Lung microvascular endothelial cell (primary cell): ENCODE measurements at places on chromosomes 2 and 18. TPM values are rescaled to one million over a fixed set of nuclear protein-coding genes. Genes with fewer than 3 reads are reported as not detected.

DNA sequence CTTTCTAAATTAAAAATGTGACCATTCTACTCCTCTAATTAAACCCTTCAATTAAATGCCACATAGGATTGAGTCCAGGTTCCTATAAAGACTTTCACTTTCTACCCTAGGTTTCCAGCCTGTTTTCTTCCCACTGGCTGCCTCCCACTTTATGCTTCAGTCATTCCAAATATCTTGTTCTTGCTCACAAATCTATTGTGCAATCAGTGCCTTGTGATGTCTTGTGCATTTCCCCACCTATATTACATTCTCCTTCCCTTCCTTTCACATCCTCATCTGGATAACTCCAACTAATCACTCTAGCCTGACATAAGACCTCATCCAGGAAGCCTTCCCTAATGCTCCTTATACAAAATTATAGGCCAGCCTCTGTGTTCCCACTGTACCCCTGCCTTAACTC is 281.7 kb upstream of the LRATD1 start:
- no peak for DNase-seq

DNA sequence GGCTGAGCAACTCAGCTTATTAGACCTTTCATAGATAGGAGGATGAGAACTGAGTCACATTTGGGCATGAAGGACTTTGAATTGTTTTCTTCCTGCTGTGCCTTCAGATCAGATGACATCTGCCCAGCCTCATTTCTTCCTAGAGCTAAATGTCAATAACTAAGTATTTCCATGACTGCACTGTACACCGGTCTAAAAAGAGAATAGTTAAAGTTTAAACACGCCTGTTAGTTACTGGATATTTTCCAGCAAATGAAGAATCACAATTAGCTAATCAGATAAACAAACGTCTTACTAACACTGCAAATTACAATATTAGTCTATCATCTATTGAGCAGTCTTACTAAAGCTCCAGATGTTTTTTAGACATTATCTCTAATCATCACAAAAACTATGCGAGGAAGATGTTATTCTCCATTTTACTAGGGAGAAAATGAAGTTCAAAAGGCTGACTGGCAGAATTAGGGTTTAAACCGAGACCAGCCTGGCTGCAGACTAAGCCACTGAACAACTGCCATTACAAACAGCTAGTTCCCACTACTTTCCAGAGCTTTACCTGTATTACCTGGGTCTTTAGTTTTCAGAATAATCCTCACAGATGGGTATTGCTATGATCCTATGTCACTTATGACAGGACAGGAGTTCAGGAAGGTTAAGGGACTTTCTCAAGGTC is 69.4 kb upstream of the ZNF397 start:
- DNase-seq: no peak

DNA sequence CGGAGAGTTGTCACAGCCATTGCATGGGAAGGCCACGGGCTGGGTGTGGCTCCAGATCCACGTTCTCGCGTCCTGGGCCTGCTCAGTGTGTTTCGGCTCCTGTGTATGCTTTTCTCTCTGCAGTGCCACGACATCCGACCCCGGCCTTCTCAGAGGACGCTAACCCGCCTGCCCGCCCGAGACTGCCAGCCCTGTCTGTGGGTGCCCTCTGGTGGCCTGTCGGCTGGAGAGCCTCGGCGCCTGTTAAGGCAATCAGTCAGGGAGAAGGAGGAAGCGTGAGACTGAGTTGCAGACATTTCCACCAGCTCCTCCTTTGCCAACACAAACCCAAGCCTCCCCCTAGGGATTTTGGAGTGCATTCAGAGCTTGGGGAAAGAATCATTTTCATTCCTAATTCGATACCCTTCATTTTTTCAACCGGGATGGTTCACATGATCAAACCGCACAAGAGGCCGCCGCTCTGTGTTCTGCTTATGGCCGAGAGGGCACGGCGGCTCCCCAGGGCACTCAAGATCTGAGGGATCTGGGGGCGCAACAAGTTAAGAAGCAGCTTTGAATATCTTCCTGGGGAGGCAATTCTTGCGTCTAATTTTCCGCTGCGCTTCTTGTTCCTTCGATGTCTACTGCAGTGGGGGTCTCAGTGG is 37.5 kb upstream of the ZBTB7C start:
- peak; percentile 75 for DNase-seq

- DNase-seq: no peak
Observed at GRCh38 chr2:240198226-240198625, 57.8 kb upstream of the OTOS start.

- no peak for DNase-seq
Observed at GRCh38 chr2:3208179-3208578, 169.4 kb downstream of the EIPR1 start.

- peak; percentile 9 for DNase-seq
Observed at GRCh38 chr18:22831441-22831904, 101.7 kb upstream of the RBBP8 start.

- peak; percentile 36 for DNase-seq
Observed at GRCh38 chr2:130836501-130837174, at the start of gene ARHGEF4. Gene ARHGEF4, plus strand, starts transcription at chr2:130836914. Its CDS starts 40 bp downstream, at chr2:130836954.

DNA sequence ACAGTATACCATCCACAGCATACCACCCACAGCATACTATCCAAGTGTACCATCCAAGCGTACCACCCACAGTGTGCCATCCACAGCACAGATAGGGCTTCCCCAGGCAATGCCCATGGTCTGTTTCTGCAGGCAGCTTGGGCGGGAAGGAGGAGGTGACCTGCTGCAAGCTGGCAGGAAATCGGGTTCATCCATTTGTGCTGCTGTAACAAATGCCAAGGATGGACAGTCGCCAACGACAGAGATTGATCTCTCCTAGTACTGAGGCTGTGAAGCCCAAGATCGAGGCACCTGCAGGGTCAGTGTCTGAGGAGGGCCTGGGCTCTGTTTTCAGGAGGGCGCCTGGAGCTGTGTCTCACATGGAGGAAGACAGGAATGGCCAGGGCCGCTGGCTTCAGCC is 93.6 kb upstream of the SNTG2 start:
- DNase-seq: no peak

Gene CNPPD1
- 15.5 and 26.4 TPM in 2 replicates for total RNA-seq

Gene COL6A3
- total RNA-seq: 1.8 and 3.3 TPM in 2 replicates

Gene TFCP2L1
- total RNA-seq: not detected in 2 replicates

Gene AP1S3
- 1.6 and 2.2 TPM in 2 replicates for total RNA-seq

Gene CPO
- not detected in 2 replicates for total RNA-seq

Gene MAP2
- 0.79 and 8.1 TPM in 2 replicates for total RNA-seq

Gene PDE11A
- under 0.01 TPM in 1 of 2 replicates, not detected in the other for total RNA-seq

Gene TFPI
- 814 and 1,922 TPM in 2 replicates for total RNA-seq
